ENCODE measurements at places on chromosomes 5 and 9.
A peak's percentile ranks its signal among the peaks of the same experiment; 100 is the strongest.

DNA sequence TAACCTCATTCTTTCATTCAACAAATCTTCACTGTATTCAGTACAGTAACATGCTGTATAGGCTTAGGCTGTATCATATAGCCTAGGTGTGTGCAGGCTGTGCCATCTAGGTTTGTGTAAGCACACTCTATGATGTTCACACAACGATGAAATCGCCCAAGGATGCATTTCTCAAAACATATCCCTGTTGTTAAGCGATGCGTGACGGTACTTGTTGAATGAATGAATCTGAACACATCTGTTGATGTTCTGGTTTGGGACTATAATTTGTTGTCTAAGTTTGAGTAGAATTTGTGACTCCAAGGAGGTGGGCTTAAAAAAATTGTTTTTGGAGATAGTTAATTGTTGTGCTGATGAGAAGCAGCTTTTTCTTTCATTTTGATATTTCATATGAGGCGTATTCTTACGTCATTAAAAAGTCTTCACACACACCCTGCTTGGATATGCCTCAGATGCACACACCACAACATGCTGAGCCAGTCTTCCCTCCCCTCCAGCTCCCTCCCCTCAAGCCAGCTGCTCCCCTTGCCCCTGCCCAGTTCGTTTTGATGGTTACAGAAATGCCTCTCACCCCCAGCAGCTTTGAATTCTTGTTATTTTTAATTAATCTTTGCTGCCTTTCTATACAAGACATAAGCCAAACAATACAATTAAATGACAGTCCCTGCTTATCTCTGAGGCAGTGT is 5.5 kb upstream of the PSAT1 start:
- no peak for DNase-seq

DNA sequence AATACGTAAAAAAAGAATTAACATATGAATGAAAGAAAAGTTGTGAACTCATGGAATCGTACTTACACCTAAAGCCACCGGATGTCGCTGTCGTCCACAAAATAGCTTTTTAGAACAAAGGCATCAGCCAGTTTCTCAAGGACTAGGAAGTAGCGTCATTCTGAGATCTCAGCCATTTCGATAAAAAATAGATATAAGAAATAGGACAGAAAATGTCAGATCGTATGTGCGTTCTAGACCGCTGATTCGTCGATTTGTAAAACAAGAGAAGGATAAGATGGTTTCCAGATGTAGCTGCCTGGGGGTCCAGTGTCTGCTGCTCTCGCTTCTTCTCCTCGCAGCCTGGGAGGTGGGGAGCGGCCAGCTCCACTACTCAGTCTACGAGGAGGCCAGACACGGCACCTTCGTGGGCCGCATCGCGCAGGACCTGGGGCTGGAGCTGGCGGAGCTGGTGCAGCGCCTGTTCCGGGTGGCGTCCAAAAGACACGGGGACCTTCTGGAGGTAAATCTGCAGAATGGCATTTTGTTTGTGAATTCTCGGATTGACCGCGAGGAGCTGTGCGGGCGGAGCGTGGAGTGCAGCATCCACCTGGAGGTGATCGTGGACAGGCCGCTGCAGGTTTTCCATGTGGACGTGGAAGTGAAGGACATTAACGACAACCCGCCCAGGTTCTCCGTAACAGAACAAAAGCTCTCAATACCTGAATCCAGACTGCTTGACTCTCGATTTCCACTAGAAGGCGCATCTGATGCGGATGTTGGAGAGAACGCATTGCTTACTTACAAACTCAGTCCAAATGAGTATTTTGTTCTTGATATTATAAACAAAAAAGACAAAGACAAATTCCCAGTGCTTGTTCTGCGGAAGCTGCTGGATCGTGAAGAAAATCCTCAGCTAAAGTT is at the start of gene PCDHA10:
Gene PCDHA10 (plus strand): TSS at position 126 of the 903 bp plus-strand sequence. CDS start 152 bp downstream, at position 278.
- DNase-seq = no peak

DNA sequence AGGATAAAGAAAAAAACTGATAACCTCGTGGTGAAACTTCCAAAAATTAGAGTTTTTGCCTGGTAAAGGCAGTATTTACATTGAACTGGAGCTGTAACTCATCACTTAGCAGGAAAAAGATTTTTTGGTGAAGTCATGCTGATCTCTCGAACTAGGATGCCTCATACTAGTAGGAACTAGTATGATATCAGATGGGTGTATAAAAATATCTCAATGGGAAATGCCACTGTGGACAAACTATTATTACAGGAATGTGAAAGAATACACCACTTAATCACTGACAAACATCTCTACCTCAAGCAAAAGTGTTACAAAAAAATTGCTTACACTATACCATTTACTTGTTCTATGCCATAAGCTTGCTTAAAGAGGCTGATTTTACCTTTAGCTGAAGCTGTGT is 28.4 kb downstream of the RFX3 start:
- DNase-seq = peak; percentile 33

DNA sequence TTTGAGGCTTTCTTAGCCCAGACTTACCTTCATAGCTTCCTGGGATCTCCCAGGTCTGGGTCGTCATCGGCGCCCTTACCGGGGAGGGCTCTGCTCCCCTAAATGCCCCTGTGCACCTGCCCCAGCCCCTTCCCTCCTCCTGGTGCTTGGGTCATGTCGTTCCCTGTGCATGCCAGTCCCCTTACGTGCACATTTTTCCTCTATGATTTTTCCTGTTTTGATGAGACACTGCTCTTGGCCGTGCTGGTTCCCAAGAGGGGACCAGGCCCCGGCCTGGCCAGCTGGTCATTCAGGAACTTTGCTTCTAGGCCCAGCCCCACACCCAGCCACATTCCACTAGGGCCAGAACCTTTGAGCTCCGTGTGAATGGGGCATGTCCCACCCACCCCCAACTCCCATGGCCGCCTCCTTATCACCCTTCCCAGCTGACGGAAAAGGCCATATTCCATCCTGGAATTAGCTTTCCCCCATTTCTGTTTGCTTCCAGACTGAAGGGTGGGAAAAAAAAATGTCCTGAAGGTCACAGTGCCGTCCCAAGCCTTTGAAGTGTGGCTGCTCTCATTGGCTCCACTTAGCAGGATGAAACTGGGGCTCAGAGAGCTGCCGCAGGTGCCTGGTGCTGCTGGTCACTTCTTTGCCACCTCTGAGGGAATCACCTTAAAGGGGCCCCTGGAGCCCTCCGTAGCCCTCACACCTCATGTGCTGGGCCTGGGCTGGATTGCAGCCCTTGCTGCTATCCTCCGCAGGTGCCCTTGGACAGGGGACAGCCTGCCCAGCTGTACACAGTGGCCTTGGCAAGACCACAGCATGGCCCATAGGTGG is 25.1 kb downstream of the ERGIC1 start:
- no peak for DNase-seq

DNA sequence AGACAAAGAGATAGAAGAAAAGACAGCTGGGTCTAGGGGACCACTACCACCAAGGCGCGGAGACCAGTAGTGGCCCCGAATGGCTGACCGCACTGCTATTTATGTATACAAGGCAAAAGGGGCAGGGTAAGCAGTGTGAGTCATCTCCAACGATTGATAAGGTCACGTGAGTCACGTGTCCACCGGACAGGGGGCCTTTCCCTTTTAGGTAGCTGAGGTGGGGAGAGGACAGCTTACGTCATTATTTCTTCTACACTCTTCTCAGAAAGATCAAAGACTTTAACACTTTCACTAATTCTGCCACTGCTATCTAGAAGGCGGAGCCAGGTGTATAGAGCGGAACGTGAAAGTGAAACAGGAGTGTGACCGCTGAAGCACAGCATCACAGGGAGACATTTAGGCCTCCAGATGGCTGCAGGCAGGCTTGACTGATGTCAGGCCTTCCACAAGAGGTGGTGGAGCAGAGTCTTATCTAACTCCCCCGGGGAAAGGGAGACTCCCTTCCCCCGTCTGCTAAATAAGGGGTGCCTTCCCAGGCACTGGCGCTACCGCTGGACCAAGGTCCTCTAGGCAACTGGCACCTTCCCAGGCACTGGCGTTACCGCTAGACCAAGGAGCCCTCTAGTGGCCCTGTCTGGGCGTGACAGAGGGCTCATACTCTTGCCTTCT is 6.1 kb upstream of the PRR16 start:
- DNase-seq = no peak

DNA sequence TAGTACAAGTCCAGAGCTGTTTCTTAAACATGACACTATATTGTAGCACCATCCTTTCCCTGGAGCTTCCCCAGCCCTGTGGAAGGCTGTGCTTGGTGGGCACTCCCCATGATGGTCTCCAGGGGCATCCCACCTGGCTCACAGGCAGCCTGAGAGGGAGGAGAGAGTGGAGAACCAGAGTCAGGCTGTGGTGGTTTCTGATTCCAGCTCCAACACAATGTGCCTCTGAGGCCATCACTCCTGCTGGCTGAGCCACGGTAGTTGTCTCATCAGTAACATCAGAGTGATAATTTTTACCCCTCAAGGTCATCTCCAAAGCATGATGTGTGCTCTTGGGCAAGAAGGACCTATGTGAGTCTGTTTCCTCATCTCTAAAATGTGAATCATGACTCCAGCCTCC is 398.0 kb downstream of the CDK5RAP2 start:
- no peak for DNase-seq

DNA sequence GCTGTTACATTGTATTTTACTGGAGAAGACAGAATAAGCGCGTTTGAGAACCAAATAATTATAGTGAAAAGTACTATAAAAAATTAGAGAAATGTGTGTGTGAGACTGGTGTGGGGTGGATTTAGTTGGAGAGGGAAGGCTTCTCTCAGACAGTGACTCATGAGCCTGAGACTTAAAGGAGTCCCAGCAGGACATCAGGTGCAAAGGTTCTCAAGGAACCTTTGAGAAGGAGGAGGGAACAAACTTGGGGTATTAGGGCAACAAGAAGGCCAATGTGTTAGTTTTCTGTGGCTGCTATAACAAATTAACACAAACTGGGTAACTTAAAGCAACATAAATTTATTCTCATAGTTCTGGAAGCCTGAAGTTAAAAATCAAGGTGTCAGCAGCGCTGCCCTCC is 4.9 kb downstream of the DDX4 start:
- DNase-seq = no peak

GRCh38 chr9:95409650-95410426 is 92.3 kb upstream of the FANCC start:
- DNase-seq = peak; percentile 67

DNA sequence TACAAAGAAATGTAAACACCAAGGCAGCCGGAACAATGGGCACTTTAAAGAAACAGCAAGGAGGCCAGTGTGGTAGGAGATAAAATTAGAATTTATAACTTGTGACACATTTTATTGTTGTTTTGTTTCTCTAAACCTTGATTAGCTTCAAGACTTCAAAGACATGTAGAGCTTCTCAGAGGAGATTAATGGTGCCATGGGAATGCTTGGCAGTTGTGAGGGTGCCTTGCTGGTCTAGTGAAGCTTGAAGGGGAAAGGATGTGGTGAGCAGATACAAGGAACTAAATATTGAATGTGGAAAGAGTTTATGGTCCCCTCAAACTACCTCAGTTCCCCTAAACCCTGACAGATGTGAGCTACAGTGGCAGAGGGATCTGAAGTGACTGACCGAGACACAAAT is 322.4 kb upstream of the ADAMTS16 start:
- DNase-seq = no peak

- DNase-seq = no peak
These were observed 11.7 kb upstream of the TSSK1B start for GRCh38 chr5:113446358-113446927.

DNA sequence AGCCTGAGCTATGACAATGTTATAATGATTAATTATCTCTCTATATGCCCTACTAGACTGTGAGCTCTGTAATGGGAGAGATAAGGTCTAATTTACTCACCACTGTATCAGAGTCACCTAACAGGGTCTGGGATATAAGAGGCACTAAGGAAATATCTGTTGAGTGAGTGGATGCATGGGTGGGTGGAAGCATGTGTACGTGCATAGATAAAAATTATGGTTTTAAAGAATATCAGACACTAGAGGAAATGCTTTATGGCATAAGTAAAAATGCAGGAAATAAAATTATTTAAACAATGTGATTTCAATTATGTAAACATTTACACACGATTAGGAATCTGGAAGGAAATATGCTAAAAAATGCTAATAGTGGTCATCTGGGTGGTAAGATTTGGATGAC is 137.8 kb downstream of the SPOCK1 start:
- DNase-seq = peak; percentile 64

DNA sequence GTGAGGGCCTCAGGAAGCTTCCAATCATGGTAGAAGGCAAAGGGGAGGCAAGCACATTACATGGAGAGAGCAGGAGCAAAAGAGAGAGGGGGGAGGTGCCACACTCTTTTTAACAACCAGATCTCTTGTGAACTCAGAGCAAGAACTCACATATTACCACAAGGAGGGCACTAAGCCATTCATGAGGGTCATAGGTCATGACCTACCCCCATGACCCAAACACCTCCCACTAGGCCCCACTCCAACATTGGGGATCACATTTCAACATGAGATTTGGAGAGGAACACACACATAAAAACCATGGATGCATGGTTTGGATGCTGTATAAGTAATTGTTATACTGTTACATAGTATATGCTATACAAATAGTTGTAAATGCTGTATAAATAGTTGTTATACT is 17.5 kb downstream of the POLK start:
- no peak for DNase-seq

DNA sequence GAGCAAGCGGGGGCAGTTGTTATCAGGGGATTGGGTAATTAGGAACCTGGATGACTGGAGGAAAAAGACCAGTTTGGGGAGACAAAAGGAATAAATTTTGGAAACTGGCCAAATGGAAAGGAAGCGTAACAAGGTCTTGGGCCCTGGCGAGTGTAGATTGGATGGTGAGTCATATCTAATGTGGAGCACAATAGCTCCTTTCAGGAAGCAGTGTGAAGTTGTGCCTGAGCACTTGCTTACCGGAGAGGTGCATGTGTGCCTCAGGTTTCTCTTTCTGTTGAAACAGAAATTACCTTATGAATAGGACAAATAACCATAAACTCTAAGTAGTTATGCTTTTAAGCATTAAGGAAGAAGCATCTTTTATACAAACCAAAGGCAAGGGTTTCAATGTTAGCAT is 176.4 kb downstream of the KIF4B start:
- no peak for DNase-seq

DNA sequence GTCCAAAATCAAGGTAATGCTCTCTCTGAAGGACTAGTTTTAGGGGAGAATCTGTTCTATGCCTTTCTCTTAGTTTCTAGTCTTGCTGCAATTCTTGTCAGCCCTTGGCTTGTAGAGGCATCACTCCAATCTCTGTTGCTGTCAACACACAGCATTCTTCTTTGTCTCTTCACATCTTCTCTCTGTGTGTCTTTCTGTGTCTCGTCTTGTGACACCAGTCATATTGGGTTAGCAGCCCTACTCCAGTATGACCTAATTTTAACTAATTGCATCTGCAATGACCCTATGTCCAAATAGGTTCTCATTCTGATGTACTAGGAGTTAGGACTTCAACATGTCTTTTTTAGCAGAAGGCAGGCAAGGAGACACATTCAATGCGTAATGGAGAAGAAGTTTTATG is 1110.6 kb downstream of the DTWD2 start:
- DNase-seq = no peak

GRCh38 chr9:89808756-89809181 is 204.0 kb downstream of the GADD45G start:
- DNase-seq = no peak

Measured in AG04449 (cell line).